ENCODE measurements at places on chromosomes 6 and 20.

DNA sequence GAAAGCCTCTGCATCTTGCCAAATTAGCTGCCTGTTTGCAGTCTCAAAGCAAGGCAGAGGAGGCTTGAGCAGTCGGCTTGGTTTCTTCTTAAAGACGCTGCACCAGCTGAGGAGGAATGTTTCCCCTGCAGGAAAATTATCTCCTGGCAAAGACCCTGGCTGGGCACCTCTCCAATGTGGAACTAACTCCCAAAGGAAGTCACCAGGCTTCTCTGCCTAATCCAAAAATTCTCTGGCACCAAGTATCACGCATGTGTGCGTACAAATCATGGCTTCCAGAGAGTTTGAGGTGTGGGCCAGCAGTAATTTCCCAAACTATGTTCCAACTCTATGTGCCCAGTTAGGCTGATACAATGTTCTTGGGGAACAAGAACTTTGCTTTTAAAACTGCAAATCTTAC lies 176.2 kb downstream of the KIF16B start:
- no peak for DNase-seq

- DNase-seq: no peak
These were observed 23.1 kb downstream of the VPS52 start for GRCh38 chr6:33248643-33248931.

DNA sequence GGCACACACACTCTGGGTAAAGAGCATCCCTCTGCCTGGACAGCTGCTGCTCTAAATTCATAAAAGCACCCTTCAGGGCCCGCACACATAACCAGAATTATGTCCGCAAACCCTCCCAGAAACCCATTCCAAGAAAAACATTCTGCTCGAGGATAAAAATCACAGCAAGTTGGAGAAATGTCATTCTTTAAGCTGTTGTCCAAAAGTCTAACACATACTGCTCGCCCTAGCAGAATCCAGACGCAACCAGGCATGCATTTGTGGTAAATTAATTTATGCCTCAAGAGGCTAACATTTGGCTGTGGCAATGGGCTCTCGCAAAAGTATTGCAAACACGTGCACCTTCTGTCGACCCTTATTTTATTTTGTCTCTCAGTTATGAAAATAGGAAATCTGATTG lies 116.1 kb upstream of the INSM1 start:
- DNase-seq: no peak

DNA sequence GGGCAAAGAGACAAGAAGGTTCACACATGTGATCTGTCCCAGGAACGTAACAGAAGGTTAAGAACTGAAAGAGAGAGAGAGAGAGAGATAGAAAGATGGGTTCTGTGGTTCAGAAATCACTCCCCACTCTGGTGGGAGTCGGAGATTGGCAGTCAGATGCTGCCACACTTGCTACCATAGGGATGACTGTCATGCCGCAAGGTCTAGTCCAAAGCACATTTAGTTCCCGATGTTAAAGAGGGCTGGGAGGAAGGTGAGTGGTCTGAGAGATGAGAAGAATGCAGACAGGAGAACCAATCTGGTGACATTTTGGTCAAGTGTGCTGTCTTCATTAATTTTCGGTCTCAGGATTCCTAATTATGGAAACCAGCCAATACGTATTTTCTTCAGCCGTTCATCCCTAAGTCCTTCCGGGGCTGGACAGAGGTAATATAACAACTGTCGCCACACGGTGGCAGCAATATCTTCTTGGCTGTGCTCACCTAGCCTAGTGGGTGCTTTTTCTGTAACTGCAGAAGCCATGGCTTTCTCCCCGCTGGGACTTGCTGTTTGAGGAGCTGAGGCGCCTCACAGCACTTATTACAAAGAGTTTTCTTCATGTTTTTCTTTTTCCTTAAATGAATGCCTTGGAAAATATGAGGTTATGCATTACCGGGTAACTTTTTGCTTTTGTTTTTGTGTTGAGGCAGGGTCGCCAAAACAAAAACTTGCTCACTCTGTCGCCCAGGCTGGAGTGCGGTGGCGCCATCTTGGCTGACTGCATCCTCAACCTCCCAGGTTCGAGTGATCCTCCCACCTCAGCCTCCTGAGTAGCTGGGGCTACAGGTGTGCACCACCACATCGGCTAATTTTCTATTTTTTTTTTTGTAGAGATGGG lies 46.0 kb downstream of the SLC35D3 start:
- DNase-seq: peak; percentile 23

GRCh38 chr20:7879883-7880282 lies 60.4 kb downstream of the HAO1 start:
- DNase-seq: no peak

DNA sequence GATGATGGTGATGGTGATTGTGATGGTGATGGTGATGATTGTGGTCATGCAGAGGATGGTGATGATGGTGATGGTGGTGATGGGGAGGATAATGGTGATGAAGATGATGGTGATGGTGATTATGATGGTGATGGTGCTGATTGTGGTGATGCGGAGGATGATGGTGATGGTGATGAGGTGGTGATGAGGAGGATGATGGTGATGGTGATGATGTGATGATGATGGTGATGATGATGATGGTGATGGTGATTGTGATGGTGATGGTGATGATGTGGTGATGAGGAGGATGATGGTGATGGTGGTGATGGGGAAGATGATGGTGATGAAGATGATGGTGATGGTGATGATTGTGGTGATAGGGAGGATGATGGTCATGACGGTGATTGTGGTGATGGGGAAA lies 333.7 kb downstream of the CDH4 start:
- DNase-seq: no peak

- no peak for DNase-seq
These were observed 11.2 kb downstream of the CNBD2 start for GRCh38 chr20:35979544-35979943.

GRCh38 chr6:106967936-106968555 lies 6.5 kb downstream of the CD24 start:
- no peak for DNase-seq

GRCh38 chr6:75752365-75752764 lies 3.3 kb downstream of the MYO6 start:
- no peak for DNase-seq

DNA sequence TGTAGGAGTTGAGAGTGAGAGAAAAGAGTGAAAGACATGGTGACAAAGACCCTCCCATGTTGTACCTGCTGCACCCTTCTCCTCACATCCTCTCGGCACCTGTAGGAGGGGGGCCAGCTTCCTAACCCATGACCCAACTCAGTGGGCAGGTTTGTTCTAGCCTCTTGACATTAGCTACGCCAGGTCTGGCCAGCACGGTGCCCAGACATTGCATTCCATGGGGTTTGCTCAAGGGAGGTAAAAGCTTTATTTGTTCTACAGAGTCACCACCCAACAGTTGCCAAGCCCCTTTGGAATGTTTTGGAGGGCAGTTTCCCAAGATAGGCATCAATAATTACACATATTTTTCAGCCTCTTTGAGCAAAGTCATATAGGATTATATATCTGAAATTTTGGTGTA lies 22.7 kb upstream of the TGM6 start:
- DNase-seq: no peak

- DNase-seq: no peak
These were observed 43.9 kb downstream of the RAMACL start for GRCh38 chr6:166542580-166542912.

- DNase-seq: no peak
These were observed 42.4 kb downstream of the POPDC3 start for GRCh38 chr6:105137388-105137787.

DNA sequence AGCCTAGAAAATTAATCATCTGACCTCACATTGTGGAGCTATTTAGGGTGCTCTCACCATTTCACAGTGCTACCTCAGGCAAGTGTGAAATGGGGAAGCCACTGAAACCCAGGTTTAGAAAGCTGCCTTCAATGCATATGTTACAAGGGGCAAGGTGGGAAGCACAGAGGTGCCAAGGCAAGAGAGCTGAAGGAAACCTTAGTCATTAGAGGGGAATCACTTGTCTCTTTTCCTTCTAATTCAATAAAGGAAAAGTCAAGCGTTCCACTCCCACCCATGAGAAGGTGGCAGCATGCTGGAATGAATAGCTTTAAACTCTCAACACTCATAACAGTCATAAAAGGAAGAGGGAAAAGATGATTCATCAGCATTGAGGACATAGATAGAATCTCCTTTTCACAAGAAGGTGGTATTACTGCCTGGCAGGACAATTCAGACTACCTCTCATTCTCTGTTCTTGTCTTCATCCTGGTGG lies 251.9 kb upstream of the IRAK1BP1 start:
- DNase-seq: no peak

DNA sequence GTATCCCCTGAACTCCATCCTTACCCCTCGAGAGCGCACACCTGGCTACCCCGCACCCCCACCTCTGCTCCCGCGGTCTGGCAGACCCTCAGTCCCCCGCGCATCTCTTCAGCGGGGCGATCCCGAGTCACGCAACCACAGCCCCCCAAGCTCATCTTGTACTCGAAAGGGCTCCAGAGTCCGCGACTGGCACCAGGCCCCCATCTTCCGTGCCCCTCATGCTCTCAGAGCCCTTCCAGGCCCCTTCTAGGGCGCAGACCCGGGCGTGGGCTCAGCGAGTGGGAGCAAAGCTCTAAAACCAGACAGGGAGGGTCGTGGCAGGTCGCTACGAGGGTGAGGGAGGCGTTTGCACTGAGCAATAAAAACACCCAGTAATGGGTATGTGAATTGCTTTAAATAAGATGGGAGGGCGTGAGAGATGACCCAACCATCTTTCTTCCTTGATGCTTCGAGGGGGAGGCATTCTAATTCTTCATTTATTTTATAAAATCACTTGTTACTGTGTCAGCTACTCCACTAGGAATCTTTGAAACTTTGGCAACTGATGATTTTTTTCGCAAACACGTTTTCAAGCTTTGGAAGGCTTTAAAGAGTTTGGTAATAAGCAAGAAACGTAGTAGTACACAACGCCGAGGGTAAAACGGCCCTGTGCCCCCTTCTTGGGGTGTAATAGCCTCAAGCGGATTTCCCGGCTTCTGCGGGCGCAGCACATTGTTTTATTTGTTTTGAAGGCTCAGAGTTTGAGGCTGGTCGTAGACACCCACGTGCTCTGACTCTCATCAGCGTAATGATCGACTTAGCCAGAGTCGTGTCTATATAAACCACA lies 42.6 kb upstream of the SUPT3H start:
- no peak for DNase-seq

DNA sequence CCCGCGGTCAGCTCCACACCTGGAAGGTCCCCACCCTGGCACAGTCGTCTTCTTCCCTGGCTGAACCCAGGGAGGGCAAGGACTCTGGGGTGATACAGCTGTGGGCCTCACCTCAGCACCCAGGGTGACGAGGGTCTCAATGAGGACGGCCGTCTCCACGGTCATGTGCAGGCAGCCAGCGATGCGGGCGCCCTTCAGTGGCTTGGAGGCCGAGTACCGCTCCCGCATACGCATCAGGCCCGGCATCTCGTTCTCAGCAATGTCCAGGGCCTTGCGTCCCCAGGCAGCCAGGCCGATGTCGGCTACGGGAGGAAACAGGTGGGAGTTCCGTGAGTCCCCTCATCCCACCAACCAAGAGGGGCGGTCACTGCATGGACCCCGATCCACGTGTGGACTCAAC lies 7.9 kb downstream of the AHCY start:
- no peak for DNase-seq

DNA sequence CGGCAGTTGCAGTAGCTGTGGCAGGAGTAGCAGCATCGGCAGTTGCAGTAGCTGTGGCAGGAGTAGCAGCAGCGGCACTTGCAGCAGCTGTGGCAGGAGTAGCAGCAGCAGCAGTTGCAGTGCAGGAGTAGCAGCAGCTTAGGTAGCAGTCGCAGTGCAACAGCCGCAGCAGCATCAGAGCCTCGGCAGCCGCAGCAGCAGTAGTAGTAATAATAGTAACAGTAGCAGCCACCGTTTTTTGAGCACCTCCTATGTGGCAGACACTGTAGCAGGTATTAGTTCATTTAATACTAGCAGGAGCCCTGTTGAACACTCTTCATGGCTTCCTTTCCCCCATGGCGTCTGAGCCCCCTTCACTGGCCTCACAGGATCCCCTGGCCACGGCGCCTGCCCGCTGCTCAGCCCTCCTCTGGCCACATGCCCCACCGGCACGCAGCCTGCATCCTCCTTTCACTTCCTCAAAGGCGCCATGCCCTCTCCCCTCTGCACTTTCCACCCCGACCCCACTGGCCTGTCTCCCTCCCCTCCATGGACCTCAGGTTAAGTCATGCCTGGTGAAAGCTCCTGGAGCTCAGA lies 19.1 kb upstream of the IRF4 start:
- DNase-seq: no peak

- DNase-seq: no peak
These were observed 28.6 kb downstream of the ORC3 start for GRCh38 chr6:87618531-87618930.

- DNase-seq: no peak
These were observed 52.9 kb upstream of the TRAF3IP2 start for GRCh38 chr6:111658462-111659154.

- DNase-seq: no peak
These were observed 74.6 kb downstream of the KIF16B start for GRCh38 chr20:16498526-16499253.

GRCh38 chr6:126600258-126600916 lies 260.5 kb downstream of the CENPW start:
- DNase-seq: no peak

DNA sequence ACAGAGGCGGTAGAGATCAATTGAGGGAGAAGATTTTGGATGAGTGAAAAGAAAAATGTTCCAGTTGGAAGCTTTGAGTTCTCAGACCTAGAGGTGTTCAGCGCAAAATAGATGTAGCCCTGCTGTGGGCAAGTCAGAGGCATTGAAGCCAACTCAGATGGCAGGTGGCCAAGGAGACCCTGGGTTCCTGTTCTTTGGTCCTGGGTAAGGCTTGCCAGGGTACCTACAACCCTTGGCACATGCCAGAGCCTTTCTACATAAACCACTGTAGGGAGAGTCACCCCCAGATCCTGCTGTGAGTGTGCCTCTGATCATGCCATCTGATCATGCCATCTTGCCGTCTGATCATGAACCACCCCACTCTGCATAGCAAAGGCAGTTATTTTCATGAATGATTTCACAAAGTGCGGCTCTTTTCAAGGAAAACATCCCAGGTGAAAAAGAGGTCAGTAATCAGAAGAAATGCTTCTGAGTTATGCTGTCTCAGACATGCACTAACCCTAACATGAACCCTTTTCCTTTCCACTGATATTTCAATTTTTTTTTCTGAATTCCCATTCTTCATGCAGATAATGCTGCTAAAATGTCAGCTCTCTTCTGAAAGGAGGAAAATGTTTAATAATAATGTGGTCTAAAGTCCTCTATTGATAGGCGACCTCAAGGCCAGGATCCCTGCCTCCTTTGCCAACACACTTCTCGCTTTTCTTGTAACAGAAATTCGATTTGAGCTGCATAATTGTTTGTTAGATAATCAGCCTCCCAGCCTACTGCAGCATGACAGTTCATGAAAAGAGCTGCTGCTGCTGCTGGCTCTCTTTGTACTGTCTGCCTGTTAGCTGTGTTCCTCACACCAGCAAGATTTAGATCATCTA lies 153.6 kb downstream of the MTHFD1L start:
- DNase-seq: no peak

DNA sequence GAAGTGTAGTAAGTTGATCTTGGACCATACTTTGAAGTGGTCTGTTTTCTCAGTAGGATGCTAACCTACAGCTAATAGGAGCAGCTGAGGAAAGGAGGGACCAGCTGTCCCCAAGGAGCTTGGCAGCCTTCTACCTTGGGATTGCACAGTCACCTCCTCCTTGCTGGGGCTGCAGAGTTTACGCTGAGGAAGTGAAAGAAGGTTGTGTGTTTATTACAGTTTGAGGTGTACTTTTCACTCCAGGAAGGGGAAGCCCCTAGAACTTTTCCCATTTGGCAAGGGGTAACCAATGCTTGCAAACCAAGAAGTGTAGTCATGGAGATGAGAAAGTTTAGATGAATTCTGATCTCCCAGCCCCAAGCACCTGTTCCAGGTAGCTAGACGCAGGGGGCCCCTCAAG lies 58.8 kb downstream of the BMP6 start:
- no peak for DNase-seq

All from stimulated activated CD4-positive, alpha-beta T cell treated with anti-CD3 and anti-CD28 coated beads, Interleukin-1b, Interleukin-23, amount 100 ng/mL, for 1 hour (primary cell).